ENCODE measurements at places on chromosomes 3 and 15. TPM values are rescaled to one million over a fixed set of nuclear protein-coding genes. Genes with fewer than 3 reads are reported as not detected.

The CCR5 gene
- 5.3 TPM for total RNA-seq

DNA sequence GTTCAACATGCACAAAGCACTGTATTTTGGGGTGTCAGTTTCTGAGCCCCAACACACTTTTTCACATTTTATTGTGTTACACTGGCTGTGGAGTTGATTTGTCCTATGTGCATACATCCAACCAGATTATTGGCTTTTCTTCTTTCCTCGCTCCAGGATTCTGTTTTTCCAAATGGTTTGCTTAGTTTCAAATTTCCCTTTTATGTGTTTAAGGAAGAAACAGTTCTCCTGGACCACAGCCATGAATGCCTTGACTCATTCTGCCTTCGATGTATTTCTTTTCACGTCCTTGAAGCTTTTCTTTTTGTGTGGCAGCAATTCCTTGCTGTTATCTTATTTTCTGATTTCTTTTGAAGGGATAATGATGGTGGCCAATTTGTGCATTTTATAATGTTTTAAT, 53.8 kb downstream of the CACNA2D3 start:
- DNase-seq = no peak
- no peaks in the 10 kb centered on the region for H3K4me1 ChIP-seq
- H3K4me3 ChIP-seq = no peak overlapping the region
- H3K27ac ChIP-seq = no peak overlapping the region
- H3K36me3 ChIP-seq = no peaks in the 10 kb centered on the region

The HCLS1 gene
- 93.6 TPM for total RNA-seq

DNA sequence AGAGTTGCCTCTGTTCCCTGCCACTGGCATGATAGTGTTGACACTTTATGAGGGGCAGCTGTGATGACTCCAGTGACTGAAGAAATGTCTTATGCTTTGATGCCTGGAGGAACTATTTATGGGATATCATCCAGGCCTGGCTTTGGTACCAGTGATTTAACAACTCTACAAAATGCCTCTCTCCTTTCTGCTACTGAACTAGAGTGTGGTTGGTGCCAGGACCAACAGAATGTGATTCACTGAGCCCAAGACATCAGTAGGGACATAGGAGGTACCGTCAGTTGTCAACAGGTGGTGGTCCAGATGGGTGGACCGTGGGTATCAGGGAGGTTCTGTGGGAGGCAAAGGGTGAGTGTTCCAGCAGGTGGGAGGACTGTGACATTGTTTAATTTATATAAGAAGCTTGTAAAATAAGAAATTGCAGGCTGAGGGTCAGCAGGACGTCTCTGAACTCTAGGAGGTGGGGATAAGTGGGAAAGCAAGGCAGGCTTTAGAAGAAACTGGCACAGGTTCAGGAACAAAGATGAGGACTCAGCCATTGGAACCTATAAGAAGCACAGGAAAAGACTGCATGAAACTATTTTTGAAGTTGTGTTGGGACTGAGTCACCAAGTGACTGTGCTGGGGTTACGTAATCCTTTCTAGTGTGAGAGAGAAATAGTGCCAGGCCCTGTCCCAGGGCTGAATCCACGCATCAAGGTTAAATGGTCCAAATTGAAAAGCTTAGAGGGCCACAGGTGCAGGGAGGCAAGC, 28.5 kb upstream of the SLC7A14 start:
- DNase-seq = no peak
- H3K4me1 ChIP-seq = no peaks in the 10 kb centered on the region
- H3K27ac ChIP-seq = no peak overlapping the region
- no peaks in the 10 kb centered on the region for H3K27me3 ChIP-seq
- no peak overlapping the region for H3K4me3 ChIP-seq
- no peaks in the 10 kb centered on the region for H3K36me3 ChIP-seq

DNA sequence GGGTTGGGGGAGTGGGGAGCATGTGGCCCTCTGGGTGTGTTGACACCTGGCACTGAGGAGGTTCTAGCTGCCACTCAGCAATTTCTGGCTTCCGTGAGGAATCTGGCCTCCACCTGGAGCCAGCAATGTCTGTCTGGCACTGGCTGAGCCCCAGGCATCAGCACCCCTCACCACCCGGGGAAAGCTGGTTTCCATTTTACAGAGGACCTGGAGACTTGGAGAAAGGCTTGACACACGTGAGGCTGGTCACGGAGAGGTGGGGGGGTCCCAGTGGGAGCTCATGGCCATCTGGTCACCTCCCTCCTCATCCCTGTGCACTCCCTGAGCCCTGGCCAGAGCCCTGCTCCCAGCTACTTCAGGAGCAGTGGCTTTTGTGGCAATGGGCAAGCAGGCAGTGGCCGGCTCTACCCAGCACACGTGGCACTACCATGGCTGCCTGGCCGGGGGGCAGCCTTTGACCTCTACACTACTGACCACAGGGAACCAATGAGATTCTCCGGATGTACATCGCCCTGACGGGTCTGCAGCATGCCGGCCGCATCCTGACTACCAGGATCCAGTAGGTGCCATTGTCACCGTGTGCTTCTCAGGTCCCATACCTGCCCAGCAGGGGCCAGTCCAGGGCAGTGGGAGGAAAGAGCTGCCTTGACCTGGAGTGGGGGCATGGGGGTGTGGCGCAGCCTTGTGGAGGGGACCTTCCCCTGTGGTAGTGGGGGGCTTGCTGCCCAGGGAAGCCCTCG, 28.5 kb downstream of the ACAD9 start:
- H3K4me1 ChIP-seq = no peaks in the 10 kb centered on the region
- DNase-seq = no peak
- no peak overlapping the region for H3K4me3 ChIP-seq
- H3K36me3 ChIP-seq = peaks cover 100% of the 10 kb centered on the region
- H3K27ac ChIP-seq = no peak overlapping the region
- no peaks in the 10 kb centered on the region for H3K27me3 ChIP-seq

GRCh38 chr3:133930341-133930933, 34.8 kb upstream of the RAB6B start:
- H3K27ac ChIP-seq = no peak overlapping the region
- H3K36me3 ChIP-seq = peaks cover 4% of the 10 kb centered on the region
- H3K4me3 ChIP-seq = no peak overlapping the region
- H3K27me3 ChIP-seq = peaks cover 7% of the 10 kb centered on the region

DNA sequence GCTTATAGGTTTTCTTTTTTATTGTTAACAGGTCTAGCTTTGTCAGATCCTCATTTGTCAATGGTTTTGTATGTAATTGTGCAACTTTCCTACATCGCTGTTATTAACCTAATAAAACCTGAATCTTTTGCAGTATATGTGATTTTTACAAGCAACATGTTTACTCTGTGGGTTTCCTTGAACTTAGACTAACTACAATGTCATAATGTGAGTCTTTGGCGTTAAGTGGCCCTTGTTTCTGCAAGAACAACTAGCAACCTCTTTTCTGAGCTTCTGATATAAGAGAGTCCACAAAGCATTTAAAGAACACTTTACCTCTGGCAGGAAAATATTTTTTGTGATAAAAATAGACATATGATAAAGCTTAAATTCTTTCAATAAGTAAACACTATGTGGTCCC, 230.3 kb upstream of the CFAP20DC start:
- H3K36me3 ChIP-seq = no peaks in the 10 kb centered on the region
- H3K27ac ChIP-seq = no peak overlapping the region
- no peaks in the 10 kb centered on the region for H3K4me1 ChIP-seq
- no peak overlapping the region for H3K4me3 ChIP-seq
- no peaks in the 10 kb centered on the region for H3K27me3 ChIP-seq

GRCh38 chr15:98547741-98548138, 100.6 kb upstream of the IGF1R start:
- H3K27ac ChIP-seq = peak overlapping the region; percentile 75
- peak overlapping the region; percentile 59 for H3K4me3 ChIP-seq
- DNase-seq = peak; percentile 52
- peaks cover 22% of the 10 kb centered on the region for H3K4me1 ChIP-seq
- H3K27me3 ChIP-seq = peaks cover 10% of the 10 kb centered on the region
- no peaks in the 10 kb centered on the region for H3K36me3 ChIP-seq

DNA sequence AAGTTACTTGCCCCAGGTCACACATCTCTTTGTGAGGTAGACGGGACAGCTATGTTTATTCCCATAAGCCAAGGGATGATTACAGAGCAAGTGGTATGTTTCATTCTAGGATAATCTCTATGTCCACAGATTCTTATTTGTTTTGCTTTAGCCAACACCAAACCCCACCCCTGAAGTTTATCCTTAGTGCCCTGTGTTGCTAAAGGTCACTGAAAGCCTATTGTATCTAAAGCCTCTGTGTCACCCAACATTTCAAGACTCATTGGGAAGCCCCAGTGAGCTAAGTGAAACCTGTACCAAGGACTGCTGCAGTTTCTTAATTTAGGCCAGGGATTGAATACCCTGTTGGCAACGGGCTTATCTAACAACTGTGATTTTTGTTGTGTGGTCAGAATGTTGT, 135.6 kb downstream of the ADAMTS9 start:
- DNase-seq = no peak
- peaks cover 4% of the 10 kb centered on the region for H3K36me3 ChIP-seq
- peaks cover 5% of the 10 kb centered on the region for H3K4me1 ChIP-seq
- H3K4me3 ChIP-seq = no peak overlapping the region

The COL8A1 gene
- 56.1 TPM for total RNA-seq

- H3K4me1 ChIP-seq = peaks cover 42% of the 10 kb centered on the region
- H3K27me3 ChIP-seq = no peaks in the 10 kb centered on the region
- peak; percentile 35 for DNase-seq
- no peak overlapping the region for H3K27ac ChIP-seq
- H3K4me3 ChIP-seq = no peak overlapping the region
Measured at GRCh38 chr3:129112308-129113052, 9.1 kb downstream of the RAB43 start.

GRCh38 chr3:32041316-32041715, 59.8 kb downstream of the ZNF860 start:
- DNase-seq = no peak
- no peak overlapping the region for H3K4me3 ChIP-seq
- H3K27ac ChIP-seq = no peak overlapping the region
- no peaks in the 10 kb centered on the region for H3K27me3 ChIP-seq

DNA sequence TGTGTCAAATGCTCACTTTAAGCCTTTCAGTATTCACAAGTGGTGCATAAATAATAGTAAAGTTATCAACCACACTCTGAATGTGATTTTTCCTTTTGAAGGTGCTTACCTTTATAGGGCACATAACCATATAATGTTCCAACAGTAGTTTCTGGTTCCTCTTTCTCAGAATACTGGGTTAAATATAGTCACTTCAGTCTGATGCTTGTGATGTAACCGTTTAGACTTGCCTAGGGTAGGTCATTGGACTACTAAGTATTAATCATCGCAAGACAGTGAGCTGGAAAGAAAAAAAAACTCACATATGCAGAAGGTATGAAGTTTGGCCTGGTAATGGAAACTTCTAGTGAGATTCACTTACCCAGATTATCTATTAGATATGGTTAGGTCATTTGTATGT, 1.9 kb downstream of the KBTBD8 start:
- H3K4me1 ChIP-seq = peaks cover 18% of the 10 kb centered on the region
- no peak for DNase-seq
- no peaks in the 10 kb centered on the region for H3K27me3 ChIP-seq
- H3K4me3 ChIP-seq = no peak overlapping the region

DNA sequence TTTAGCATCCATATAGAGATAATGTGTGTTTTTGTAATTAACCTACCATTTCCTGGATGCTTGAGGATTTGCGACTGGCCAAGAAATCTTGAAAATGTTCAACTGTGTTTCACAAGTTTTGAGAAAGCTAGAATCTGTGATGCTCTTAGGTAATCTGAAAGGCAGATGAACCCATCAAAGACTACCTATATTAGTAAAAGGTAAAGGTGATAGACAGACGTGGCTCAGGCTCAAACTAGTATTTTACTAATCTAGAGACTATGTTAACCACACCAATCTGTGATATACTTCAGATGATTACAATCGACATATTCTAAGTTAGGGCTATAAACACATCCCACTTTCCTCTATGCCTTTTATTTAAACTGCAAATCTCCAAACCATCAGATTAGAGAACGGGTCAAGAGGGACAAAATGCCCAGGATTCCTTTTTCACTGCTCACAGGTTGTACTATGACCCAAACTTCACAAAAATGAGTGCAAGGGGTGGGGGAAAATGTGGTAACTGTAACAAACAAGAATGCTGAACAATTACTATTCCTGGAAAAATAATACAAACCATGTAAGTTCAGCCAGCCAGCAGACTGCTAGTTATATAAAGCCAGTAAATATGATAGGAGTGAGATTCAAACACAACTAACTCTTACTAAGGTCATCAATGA, 295.1 kb downstream of the FOXP1 start:
- no peak for DNase-seq
- H3K4me1 ChIP-seq = no peaks in the 10 kb centered on the region
- no peaks in the 10 kb centered on the region for H3K27me3 ChIP-seq
- no peak overlapping the region for H3K27ac ChIP-seq

- peak overlapping the region; percentile 38 for H3K27ac ChIP-seq
- H3K4me1 ChIP-seq = peaks cover 56% of the 10 kb centered on the region
- peaks cover 29% of the 10 kb centered on the region for H3K36me3 ChIP-seq
- DNase-seq = no peak
- H3K4me3 ChIP-seq = no peak overlapping the region
Measured at GRCh38 chr15:52653431-52653964, 25.7 kb downstream of the ATOSA start.

DNA sequence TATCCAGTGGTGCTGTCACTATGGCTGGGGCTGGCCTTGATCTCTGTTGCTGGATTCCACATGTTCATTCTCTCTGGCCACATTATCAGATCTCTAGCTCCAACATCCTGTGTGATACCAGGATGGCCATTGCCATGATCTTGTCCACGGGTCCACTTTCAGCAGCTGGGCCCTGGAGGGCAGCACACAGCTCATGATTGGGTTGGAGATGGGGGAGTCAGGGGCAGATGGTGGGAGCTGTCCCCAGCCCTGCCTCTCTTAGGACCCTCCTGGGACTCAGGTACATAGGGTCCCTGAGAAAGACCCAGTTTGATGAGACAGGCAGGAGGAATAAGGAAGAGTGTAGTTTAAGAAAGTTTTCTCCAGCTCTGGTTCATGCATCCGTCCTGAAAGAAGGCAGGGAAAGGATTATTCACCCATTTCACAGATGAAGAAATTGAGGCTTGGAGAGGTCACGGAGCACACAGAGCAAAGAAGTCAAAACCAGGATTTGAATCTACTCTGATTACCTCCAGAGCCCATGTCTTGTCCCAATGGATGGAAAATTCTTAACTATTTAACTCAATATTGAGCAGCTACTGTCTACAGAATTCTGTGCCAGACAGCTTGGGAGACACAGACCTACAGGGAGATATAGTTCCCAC, 100.5 kb downstream of the LINGO1 start:
- H3K27me3 ChIP-seq = no peaks in the 10 kb centered on the region
- no peak overlapping the region for H3K4me3 ChIP-seq
- H3K36me3 ChIP-seq = no peaks in the 10 kb centered on the region
- peaks cover 9% of the 10 kb centered on the region for H3K4me1 ChIP-seq

The FANCD2OS gene
- not detected for total RNA-seq

DNA sequence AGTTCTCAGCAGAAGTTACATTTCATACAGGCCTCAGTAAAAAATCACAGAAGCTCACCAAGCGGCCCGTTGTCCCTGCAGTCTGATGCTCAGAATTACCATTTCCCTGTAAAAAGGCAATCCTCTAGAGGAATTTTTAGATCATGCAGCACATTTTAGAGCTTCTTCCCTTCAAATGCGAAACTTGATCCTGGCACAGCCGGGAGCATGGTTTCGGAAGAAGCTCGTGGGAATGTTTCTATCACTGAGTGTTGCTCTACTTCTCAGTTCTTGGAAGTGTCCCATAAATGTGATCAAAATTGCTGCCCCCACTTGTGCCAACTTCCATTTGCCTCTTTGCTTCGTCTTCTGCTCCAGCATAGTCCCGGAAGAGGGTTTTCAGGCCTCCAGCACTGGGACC, 3.8 kb upstream of the H1-8 start:
- H3K27ac ChIP-seq = no peak overlapping the region
- H3K4me3 ChIP-seq = no peak overlapping the region
- H3K27me3 ChIP-seq = no peaks in the 10 kb centered on the region
- H3K4me1 ChIP-seq = no peaks in the 10 kb centered on the region
- no peaks in the 10 kb centered on the region for H3K36me3 ChIP-seq

Measured in lower lobe of right lung (tissue), 2 donors.